ENCODE measurements at places on chromosomes 4 and X.

- DNase-seq: no peak
These were observed 68.9 kb downstream of the MAP3K15 start for GRCh38 chrX:19446397-19446796.

GRCh38 chrX:15465896-15466651 is 27.1 kb downstream of the PIR start:
- no peak for DNase-seq

- no peak for DNase-seq
These were observed 10.1 kb upstream of the NKX1-1 start for GRCh38 chr4:1416051-1416947.

DNA sequence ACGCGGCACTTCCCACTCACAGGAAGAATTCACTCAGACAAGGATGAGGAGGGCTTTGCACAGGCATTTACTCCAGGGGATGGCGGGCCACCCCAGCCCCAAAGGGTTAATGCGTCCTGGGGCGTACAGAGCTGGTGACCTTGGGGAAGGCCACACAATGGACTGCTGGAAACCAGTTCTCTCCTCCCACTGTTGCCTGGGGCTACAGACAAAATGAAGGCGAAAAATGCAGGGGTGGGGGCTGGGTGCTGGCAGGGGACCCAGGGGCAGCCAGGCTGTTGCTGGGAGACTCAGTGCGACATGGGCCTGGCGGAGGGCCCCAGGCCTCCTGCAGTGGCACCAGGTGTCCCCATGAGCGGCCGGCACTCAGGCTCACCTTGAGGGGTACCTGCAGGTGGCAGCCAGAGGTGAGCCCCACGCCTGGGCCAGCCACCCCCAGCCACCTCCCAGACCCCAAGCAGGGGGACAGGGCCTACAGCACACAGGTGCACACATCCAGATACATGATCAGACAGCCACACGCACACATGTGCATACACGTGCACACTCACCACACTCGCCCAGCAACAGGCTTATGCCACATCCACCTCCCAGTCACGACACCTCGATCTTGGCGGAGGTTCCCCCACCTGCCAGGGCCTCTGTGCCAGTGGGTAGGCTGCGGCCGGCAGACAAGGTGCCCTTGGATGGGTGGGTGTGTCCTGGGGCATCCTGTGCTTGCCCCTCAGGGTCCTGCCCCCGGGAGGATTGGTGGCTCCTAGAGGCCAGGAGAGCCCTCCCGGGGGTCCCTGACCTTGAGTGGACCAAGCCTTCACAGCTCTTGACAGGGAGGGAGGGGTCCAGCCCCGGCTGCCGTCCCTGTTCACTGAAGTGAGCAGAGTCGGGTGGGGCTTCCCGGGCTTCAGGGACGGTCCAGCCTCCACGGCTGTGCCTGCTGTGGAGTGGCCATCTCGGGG is 13.1 kb downstream of the NAT8L start:
- DNase-seq: peak; percentile 23

DNA sequence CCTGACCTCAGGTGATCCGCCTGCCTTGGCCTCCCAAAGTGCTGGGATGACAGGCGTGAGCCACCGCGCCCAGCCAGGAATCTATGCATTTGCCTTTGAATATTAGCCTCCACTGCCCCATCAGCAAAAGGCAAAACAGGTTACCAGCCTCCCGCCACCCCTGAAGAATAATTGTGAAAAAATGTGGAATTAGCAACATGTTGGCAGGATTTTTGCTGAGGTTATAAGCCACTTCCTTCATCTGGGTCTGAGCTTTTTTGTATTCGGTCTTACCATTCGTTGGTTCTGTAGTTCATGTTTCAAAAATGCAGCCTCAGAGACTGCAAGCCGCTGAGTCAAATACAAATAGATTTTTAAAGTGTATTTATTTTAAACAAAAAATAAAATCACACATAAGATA is 44.2 kb upstream of the SHOX start:
- no peak for DNase-seq

GRCh38 chrX:124910611-124911010 is 409.1 kb upstream of the TEX13C start:
- DNase-seq: no peak

GRCh38 chr4:72076562-72076961 is 44.8 kb downstream of the NPFFR2 start:
- no peak for DNase-seq

DNA sequence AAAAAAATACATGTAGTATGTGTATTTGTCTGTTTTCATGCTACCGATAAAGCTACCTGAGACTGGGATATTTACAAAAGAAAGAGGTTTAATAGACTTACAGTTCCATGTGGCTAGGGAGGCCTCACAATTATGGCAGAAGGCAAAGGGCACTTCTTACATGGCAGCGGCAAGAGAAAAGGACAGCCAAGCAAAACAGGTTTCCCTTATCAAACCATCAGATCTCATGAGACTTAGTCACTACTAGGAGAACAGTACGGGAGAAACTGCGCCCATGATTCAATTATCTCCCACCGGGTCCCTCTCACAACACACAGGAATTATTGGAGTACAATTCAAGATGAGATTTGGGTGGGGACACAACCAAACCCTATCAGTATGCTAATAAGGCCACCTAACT is 137.0 kb upstream of the ELOVL6 start:
- DNase-seq: no peak

- DNase-seq: no peak
These were observed 485.0 kb upstream of the FAT1 start for GRCh38 chr4:187208651-187209050.

DNA sequence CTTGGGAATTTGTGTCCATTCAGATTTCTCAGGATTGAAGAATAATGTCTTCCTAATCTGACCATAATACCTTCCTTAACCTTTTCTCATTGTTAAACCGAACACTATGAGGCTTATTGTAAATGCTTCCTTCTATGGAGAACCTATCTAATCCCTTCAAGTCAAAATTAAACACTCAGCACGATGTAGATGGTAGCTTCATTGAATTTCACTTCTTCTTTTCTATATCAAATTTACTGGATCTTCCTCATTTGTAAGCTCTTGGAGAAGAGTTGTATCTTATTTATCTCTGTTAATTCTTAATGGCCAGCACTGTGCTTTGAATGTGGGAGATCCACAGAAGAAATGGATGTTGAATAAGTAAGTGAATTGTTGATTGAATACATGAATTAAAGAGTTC is 109.0 kb upstream of the RAPGEF2 start:
- DNase-seq: no peak

GRCh38 chrX:153361781-153362397 is 27.9 kb downstream of the ZNF275 start:
- no peak for DNase-seq

DNA sequence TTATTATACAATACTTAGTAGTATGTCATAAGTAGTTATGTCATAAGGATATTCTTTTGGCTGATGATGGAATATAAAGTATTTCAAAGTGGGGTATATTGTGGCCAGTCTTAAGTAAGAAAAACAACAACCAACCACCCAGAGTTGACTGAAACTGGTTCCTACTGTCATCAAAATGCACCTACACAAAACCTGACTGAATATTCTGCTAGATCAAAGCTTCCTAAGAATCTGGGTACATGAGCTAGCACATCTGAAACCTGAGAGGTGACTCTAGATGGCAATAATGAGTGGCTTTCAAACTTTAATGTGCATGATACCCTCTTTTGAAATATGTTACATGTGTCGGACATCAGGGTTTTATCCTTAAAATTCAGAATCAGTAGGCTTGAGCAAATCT is 60.4 kb downstream of the REELD1 start:
- no peak for DNase-seq

- no peak for DNase-seq
These were observed 89.5 kb upstream of the VEGFC start for GRCh38 chr4:176882206-176882605.

GRCh38 chrX:79138658-79139241 is 5.7 kb upstream of the GPR174 start:
- no peak for DNase-seq

GRCh38 chrX:100615005-100615404 is 21.6 kb downstream of the TSPAN6 start:
- DNase-seq: peak; percentile 48

DNA sequence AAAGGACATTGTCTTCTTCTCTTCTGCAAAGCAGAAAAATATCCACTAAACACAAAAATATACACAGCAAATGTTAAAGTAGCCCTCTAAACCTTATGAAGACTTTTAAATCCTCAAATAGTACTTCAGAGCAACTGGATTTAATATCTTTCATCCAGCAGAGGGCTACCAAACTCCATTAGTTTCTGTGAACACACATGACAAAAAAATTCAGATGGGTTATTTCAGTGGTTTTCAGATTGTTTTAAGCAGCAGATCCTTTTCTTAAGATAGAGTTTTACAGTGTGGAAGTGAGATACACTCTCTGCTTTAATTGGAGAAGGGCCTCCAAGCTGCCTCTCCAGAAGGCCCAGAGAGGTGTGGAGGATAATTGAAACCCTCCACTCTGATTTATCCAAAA is 56.7 kb downstream of the ANK2 start:
- peak; percentile 13 for DNase-seq

- DNase-seq: no peak
These were observed 231.5 kb upstream of the FMR1 start for GRCh38 chrX:147680251-147680650.
